ENCODE measurements at places on chromosomes 7 and 10.

DNA sequence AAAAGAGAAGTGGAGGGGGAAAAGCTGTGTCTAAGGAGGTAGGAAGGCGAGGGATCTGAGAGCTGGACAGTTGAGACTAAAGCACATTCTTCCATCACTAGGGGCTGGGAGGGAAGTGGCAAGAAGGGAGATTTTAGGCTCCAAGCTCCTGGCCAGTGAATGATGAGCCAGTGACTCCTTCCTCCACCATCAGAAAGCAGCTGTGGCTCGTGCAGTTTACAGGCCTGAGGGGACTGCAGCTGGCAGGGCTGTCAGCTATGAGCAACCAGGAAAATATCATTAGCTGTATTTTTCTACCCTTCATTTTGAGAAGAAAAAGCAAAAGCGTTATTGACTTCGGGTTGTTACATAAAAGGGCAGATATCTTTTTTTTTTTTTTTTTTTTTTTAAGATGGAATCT, 60.7 kb downstream of the GPAM start:
- DNase-seq: no peak

GRCh38 chr10:60717852-60718251, 60.4 kb upstream of the CDK1 start:
- DNase-seq: no peak

- DNase-seq: no peak
These were observed 62.6 kb downstream of the RBM20 start for GRCh38 chr10:110706690-110707098.

- no peak for DNase-seq
These were observed 909.3 kb downstream of the SORCS1 start for GRCh38 chr10:106255111-106255678.

DNA sequence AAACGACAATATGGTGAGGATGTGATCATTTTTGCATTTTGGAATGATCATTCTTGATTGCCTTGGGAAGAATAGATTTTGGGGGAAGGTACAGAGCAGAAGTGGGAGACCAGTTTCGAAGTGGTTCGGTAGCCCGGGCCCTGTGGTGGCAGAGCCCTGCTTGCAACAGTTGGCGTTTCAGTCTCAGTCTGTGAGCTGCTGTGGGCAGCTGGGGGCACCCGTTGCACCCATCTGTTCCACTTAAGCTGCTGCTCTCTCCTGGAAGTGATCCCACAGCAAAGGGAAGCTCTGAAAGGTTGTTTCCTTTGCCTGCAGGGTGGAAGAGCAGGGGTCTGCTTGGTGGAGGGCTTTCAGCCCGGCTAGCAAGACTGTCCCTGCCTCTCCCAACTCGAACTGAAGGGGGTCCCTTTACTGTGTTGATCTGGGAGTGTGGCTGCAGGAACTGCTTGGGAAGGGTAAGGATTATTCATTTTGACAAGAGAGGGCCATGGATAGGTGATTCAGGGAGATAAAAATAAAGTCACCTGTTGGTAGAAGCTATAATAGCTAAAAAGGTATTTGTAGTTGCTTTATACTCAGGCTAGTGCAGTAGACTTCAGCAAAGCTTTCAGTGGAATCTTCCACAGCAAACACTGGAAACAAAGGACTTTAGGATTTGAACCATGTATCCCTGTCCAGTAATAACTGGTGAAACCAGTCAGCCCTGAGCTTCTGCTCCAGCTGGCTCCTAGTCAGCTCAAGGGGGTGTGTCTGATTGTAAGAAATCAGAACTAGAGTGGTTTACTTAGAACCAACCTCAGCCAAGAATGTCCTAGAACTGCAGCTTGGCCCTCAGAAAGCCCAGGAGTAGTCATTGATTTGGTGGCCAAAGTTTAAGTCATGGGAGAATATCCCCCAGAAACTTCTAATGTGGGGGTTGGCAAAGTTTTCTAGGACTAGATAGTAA, 53.1 kb upstream of the PDCD4 start:
- DNase-seq: no peak
